ENCODE measurements at places on chromosomes 3 and 15. TPM values are rescaled to one million over a fixed set of nuclear protein-coding genes. Genes with fewer than 3 reads are reported as not detected.

- no peak overlapping the region for H3K27ac ChIP-seq
- peaks cover 3% of the 10 kb centered on the region for H3K27me3 ChIP-seq
- no peak for DNase-seq
- no peak overlapping the region for H3K4me3 ChIP-seq
- no peaks in the 10 kb centered on the region for H3K36me3 ChIP-seq
Measured at GRCh38 chr15:69391046-69391757, 22.9 kb upstream of the KIF23 start.

- no peak overlapping the region for H3K27ac ChIP-seq
- DNase-seq = no peak
- peak overlapping the region; percentile 45 for H3K4me3 ChIP-seq
- H3K36me3 ChIP-seq = no peaks in the 10 kb centered on the region
- H3K27me3 ChIP-seq = peaks cover 82% of the 10 kb centered on the region
Measured at GRCh38 chr15:61227950-61228936, 859 bp downstream of the RORA start.

The SMAD6 gene
- total RNA-seq = 0.40 TPM

DNA sequence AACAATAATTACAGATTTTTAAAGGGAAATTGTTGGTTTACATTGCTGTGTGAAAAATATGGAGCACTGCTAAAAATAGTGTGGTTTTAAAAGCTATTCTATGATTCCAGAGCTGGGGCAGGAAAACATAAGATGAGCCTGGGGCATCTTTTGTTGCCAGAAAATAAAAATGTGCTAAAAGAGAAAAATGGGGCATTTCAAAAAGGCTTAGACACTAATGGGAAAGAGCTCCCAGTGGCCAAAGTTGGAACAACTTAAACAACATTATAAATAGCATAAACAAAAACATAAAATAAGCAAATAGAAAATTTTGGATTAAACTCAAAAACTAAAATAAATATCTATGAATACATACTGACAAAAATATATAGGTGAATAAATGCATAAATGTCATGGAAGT is 478.9 kb downstream of the NLGN1 start:
- no peaks in the 10 kb centered on the region for H3K4me1 ChIP-seq
- no peak overlapping the region for H3K4me3 ChIP-seq
- no peaks in the 10 kb centered on the region for H3K27me3 ChIP-seq
- no peak overlapping the region for H3K27ac ChIP-seq
- no peak for DNase-seq
- no peaks in the 10 kb centered on the region for H3K36me3 ChIP-seq

DNA sequence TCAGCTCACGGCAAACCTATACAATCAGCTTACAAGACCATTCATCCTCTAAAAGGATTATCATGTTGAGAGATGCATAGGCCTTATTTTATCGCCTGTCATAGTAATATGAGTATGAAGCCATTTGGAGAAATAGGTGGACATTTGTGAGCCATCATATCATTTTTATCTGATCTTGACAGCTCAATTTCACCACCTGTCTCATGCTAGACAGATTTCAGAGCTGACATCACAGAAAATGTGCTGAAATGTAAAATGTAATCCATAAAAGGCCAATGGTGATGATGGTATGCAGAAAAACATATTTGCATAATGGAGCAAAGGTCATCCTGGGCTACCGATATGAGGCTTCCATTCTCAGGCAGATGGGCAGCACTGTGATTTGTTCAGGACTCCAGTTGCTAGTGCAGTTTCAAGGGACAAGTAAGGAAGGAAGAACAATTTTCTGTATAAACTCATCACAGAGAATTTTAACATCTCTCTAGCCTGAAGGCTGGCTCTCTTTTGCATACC is 221.5 kb downstream of the ULK4 start:
- DNase-seq = no peak
- no peaks in the 10 kb centered on the region for H3K4me1 ChIP-seq
- H3K27me3 ChIP-seq = no peaks in the 10 kb centered on the region
- no peaks in the 10 kb centered on the region for H3K36me3 ChIP-seq

GRCh38 chr15:71239592-71240364 is 124.5 kb downstream of the THSD4 start:
- DNase-seq = no peak
- no peak overlapping the region for H3K27ac ChIP-seq

The RNF13 gene
- total RNA-seq = 45.7 TPM

GRCh38 chr3:60177726-60178125 is 1073.5 kb downstream of the FHIT start:
- no peaks in the 10 kb centered on the region for H3K4me1 ChIP-seq
- H3K4me3 ChIP-seq = no peak overlapping the region
- no peak for DNase-seq

DNA sequence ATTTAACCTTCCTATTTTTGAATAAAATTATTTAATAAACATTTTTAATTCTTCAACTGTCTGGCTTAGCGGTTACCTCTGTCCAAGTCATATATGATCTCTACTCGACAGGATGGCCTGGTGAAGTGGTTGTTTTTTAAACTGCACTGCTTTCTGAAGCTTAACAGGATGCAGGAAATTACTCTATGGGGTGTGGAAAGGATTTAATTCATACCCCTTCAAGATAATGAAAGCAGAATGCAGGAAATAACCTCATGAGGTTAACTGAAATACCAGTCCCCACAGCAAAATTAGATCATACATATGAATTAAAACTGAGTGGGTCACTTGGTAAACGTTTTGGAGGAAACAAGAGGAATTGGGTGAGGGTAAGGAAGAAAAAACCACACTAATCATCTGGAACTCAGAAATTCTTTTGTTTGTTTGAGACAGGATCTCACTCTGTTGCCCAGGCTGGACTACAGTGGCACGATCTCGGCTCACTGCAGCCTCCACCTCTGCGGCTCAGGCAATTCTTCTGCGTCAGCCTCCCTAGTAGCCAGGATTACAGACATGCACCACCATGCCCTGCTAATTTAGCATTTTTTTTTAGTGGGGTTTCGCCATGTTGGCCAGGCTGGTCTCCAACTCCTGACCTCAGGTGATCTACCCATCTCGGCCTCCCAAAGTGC is 50.1 kb downstream of the LYSMD4 start:
- peak overlapping the region; percentile 83 for H3K27ac ChIP-seq
- no peaks in the 10 kb centered on the region for H3K27me3 ChIP-seq
- DNase-seq = peak; percentile 36
- peaks cover 23% of the 10 kb centered on the region for H3K4me1 ChIP-seq
- H3K4me3 ChIP-seq = peak overlapping the region; percentile 1
- H3K36me3 ChIP-seq = peaks cover 66% of the 10 kb centered on the region

DNA sequence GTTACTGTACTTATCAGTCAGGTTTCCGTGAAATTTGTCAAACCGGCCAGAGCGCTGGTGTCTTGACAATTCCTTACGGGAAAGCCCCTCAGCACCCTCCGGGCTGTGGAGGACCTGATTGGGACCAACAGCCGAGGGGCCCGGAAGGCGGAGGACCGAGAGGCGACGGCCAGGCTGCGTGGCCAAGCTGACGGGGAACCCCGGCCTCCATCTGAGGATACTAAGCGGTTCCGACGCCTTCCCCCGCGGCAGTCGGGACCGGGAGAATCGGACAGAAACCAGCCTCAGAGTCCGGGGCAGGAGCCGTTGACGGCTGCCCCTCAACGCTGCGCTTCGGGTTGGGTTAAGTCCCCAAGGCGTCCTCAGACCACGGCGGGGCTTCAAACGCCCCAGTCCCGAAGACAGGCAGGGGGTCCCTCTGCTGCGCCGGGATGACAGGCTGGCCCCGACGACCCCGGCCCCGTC is 499 bp downstream of the ALDH1A2 start:
- H3K27me3 ChIP-seq = peaks cover 76% of the 10 kb centered on the region
- H3K4me1 ChIP-seq = peaks cover 4% of the 10 kb centered on the region
- H3K27ac ChIP-seq = no peak overlapping the region
- no peak overlapping the region for H3K4me3 ChIP-seq
- no peak for DNase-seq

The IL17RC gene
- total RNA-seq = 0.32 TPM

The ACAD9 gene
- 77.4 TPM for total RNA-seq

GRCh38 chr3:12179441-12179840 is 20.7 kb upstream of the TIMP4 start:
- no peak for DNase-seq
- H3K4me1 ChIP-seq = peaks cover 11% of the 10 kb centered on the region
- H3K36me3 ChIP-seq = no peaks in the 10 kb centered on the region
- H3K27me3 ChIP-seq = no peaks in the 10 kb centered on the region

The SPINK8 gene
- total RNA-seq = not detected

The EFCAB12 gene
- total RNA-seq = 0.69 TPM

The AHSG gene
- not detected for total RNA-seq

DNA sequence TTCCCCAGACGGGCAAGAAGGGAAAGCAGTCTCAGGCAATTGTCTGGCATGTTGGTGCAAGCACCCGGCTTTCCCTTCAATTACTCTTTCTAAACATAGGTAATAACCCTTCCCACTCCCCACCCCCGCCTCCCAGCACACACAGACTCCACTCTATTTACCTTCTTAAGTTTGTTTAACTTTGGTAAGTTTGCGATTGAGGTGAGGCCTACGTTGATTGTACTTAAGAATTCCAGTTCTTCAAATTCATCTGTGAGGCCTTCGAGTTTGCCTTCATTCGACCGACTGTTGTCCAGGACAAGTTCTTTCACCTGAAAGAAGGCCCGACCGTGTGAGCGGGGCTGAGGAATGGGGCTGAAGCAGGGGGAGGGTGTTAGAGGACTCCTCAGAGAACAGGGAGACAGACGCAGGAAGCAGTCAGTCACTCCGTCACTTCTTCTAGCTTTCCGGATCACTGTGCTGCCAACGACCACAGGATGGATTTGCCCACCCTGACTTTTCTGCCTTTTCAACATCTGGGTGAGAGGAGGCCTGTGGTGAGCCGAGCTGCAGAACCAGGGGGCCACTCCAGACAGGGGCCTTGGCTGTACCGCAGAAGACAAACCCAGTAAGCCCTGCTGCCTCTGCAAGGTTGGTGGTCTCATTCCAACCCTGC is 33.0 kb downstream of the ANP32A start:
- H3K4me1 ChIP-seq = peaks cover 68% of the 10 kb centered on the region
- H3K36me3 ChIP-seq = peaks cover 26% of the 10 kb centered on the region
- H3K27me3 ChIP-seq = no peaks in the 10 kb centered on the region
- H3K4me3 ChIP-seq = no peak overlapping the region
- peak overlapping the region; percentile 50 for H3K27ac ChIP-seq
- DNase-seq = no peak

The CTXND1 gene
- not detected for total RNA-seq

GRCh38 chr3:169453256-169454059 is 210.1 kb downstream of the MECOM start:
- H3K27ac ChIP-seq = no peak overlapping the region
- H3K36me3 ChIP-seq = no peaks in the 10 kb centered on the region
- H3K4me1 ChIP-seq = no peaks in the 10 kb centered on the region
- H3K4me3 ChIP-seq = no peak overlapping the region
- H3K27me3 ChIP-seq = peaks cover 2% of the 10 kb centered on the region

DNA sequence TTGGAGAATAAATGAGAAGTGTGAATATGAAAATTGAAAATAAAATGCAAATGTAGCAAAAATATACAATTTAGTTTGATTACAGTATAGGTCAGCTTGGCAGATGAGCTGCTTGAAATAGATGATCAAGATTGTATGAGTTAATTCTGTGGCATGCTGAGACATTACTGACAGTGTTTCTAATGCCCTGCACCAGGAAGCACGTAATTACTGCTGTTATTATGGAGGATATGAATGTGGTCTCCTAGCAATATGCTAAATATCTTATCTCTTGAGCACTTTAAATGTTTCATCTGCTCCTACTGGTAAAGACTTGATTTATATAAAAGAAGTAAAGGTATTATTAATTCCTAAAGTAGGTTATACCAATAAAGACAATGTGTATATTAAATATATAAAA is 1015.5 kb downstream of the PLOD2 start:
- H3K36me3 ChIP-seq = no peaks in the 10 kb centered on the region
- H3K27me3 ChIP-seq = no peaks in the 10 kb centered on the region
- H3K27ac ChIP-seq = no peak overlapping the region
- H3K4me1 ChIP-seq = no peaks in the 10 kb centered on the region
- H3K4me3 ChIP-seq = no peak overlapping the region

DNA sequence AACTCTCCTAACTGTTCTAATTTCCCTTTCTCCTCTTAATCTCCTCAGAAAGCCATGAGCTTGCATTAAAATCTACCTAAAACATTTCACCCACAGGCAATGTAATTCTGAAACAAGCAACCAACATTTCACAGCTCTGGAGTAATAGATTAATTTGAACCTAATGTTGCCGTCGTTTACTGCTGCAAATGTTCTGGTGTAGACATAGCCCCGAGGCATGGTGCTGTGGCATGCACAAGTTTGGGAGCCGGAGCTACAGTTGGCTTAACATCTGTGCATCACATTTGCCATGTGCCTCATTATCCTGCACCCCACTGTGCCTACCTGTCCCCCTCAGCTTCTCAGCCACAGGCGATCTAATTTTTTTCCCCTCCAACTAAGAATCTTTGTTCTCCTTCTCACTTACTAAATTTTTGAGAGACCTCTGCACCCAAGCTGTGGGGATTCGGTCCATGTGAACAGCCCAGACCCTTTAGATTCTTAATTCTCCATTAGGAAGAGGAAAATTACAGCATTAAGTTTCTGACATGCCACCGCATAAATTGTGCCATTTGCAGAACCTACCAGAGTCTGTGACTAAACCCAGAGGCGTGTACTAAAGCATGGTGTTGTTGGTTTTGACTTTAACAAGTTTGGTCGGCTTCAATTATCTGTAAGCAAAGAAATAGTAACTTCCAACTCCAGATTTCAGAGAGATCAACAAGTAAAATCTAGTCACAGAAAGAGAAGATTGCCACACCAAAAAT is 419.2 kb downstream of the MECOM start:
- peaks cover 31% of the 10 kb centered on the region for H3K27me3 ChIP-seq
- DNase-seq = no peak
- no peak overlapping the region for H3K27ac ChIP-seq
- H3K36me3 ChIP-seq = no peaks in the 10 kb centered on the region

The KNG1 gene
- total RNA-seq = not detected

DNA sequence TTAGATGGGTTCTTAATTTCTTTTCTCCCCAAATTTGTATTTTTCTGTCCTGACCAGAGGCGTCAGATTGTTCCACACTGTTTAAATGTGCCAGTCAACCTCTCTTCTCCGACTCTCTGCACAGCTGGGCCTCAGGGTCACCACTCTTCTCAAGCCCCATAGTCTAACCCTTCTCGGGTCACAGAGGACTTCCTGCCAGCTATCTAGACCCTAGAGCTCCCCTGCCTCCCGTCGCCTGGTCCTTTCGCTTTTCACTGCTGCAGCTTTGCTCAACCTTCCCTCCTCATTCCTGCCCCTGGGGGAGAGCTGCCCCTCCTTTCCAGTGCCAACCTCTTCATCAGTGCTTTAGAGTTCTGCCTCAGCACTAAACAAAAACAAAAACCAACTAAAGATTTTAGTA is 151.7 kb downstream of the ATG7 start:
- no peak overlapping the region for H3K4me3 ChIP-seq

The PPP4R2 gene
- total RNA-seq = 86.6 TPM

DNA sequence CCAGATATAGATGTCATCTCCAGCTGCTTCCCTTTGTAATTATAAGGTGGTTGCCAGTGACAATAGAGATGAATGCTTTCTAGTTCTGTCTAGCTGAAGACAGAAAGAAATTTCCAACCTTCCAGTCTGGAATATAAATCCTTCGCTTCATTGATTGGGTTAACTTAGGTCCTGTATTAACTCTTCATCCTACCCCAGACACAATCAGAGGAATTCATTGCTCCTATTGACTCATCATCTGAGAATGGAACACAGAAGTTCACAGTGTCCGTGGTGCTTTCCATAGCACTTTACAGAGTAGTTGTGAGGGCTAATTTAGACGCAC is 241.4 kb downstream of the NFKBIZ start:
- no peak for DNase-seq
- no peak overlapping the region for H3K4me3 ChIP-seq
- H3K4me1 ChIP-seq = peaks cover 34% of the 10 kb centered on the region
- peaks cover 4% of the 10 kb centered on the region for H3K27me3 ChIP-seq

The DUOXA2 gene
- not detected for total RNA-seq

The STIMATE gene
- total RNA-seq = 35.0 TPM

GRCh38 chr3:145869958-145870357 is 291.0 kb downstream of the PLOD2 start:
- no peaks in the 10 kb centered on the region for H3K4me1 ChIP-seq
- H3K27ac ChIP-seq = no peak overlapping the region
- H3K27me3 ChIP-seq = no peaks in the 10 kb centered on the region
- H3K4me3 ChIP-seq = no peak overlapping the region
- no peaks in the 10 kb centered on the region for H3K36me3 ChIP-seq

Data from activated CD4-positive, alpha-beta T cell treated with anti-CD3 and anti-CD28 coated beads, Interleukin-2, amount 10 ng/mL, durations not matched to agents 7 days and 5 days (primary cell).